Activated effector memory CD4-positive, alpha-beta T cell treated with Interleukin-2 at 50 U/mL for 16 hours (primary cell): ENCODE measurements at places on chromosomes 5 and 9.

- no peak for DNase-seq
Observed at GRCh38 chr5:10801931-10802666, 41.1 kb upstream of the DAP start.

DNA sequence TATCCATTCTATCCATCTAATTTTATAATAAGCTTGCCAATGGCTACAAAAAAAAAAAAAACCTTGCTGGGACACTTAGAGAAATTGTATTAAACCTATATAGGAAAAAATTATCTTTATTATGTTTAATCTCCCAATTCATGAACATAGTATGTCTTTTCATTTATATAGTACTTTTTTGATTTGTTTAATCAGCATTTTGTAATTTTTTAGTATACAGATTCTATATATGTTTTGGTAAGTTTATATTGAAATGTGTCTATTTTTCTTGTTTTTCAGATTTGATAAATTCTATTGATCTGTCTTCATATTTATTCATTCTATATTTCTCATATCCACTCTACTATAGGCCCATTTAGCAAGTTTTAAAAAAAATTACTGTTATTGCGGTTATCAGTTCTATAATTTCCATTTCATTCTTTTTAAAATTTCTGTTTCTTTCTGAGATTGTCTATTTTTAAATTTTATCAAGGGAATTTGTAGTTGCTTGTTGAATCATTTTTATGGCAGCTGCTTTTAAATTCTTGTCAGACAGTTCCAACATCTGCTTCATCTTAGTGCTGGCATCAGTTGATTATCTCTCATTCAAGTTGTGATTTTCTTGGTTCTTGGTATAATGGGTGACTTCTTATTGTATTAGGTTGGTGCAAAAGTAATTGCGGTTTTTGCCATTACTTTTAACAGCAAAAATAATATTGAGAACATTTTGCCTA, 170.1 kb upstream of the S1PR3 start:
- no peak for DNase-seq

- no peak for DNase-seq
Observed at GRCh38 chr9:12730927-12731326, 37.7 kb downstream of the TYRP1 start.

- no peak for DNase-seq
Observed at GRCh38 chr5:138468133-138468965, 3.1 kb downstream of the EGR1 start.

- no peak for DNase-seq
Observed at GRCh38 chr5:76580981-76581380, 42.2 kb downstream of the F2RL2 start.

GRCh38 chr5:44183753-44184152, 205.5 kb downstream of the FGF10 start:
- DNase-seq: no peak

GRCh38 chr9:127537014-127537413, 75.1 kb upstream of the STXBP1 start:
- DNase-seq: no peak
